Stimulated activated CD8-positive, alpha-beta memory T cell treated with anti-CD3 and anti-CD28 coated beads, Interleukin-12 subunit alpha, Interleukin-12 subunit beta, amount 100 ng/mL, for 4 hours (primary cell): ENCODE measurements at places on chromosomes 3 and 15.

DNA sequence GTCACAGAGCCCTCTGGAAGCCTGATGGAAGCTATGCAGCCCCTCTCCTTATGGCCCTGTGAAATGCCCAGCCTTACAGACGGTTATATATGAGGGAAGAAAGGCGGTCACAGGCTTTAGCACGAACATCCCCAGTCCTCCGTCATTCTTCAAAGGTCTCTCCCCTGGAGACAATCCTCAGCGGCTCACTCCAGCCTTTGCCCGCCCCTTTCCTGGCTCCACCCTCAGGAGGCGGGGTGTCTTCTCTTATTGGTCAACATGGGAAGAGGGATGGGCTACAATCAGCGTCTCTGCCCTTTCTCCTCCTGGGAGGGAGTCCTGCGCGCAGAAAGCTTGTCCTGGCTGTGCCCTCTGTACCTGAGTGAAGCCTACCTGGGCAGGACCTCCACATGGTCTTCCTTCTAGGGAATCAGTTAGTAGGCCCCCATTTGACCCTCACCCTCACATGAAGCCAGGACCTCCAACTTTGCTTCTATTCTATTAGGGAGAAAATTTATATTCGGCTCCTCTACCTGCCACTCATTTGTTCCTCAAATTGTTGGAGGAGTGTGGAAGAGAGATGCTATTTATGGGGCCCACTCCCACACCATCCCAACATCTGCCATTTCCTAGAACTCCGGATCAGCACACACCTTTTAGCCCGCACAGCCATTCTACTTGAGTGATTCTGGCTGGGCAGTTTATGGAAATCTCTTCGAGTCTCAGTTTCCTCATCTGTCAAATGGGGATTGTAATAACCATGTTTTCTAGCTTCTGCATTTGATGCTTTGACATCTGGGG lies 112.9 kb upstream of the SLC6A11 start:
- no peak for DNase-seq

DNA sequence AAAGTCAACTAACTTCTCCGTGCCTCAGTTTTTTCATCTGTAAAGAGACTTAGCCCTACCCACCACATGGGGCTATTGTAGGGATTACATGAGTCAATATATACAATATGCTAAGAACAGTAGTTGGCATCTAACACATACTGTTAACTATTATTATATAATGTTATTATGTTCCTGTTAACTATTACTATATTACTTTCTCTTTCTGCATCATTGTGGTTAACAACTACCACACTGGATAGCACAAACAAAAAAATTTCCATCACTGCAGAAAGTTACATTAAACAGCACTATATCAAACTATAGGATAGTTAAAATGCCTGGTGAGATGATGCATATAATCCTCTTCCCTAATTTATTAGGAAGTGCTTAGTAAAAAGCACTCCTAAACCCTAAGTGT lies 23.7 kb downstream of the STAG1 start:
- no peak for DNase-seq

- DNase-seq, result no peak
Observed at GRCh38 chr3:50342813-50343633, 2.4 kb upstream of the RASSF1 start.

DNA sequence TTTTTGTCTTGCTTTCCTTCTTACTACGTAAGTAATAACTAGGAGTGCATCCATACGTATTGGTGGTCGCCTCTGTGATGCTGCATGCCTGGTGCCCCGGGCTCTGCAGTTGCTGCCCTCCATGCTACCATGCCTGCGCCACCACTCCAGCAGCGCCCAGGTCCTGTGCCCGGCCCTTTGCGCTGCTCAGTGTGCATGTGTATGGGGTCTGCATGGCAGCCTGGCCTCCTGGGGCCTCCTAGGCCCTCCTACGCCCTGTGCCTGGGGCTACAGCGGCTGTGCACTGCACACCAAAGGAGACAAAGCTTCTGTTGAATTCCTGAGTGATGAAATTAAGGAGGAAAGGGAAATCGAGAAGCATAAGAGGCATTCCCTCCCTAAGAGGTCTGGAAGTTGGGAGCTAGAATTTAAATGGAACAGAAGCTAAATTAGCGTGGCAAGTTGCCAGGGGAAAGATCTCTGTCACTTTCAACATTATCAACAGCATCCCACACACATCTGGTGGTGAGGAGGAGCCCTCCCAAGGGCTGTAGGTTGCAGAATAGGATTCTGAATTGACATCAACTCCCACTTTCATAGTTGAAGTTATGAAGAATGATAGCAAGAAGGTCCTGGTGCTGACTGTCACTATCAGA lies 275.0 kb upstream of the CHRM5 start:
- no peak for DNase-seq

DNA sequence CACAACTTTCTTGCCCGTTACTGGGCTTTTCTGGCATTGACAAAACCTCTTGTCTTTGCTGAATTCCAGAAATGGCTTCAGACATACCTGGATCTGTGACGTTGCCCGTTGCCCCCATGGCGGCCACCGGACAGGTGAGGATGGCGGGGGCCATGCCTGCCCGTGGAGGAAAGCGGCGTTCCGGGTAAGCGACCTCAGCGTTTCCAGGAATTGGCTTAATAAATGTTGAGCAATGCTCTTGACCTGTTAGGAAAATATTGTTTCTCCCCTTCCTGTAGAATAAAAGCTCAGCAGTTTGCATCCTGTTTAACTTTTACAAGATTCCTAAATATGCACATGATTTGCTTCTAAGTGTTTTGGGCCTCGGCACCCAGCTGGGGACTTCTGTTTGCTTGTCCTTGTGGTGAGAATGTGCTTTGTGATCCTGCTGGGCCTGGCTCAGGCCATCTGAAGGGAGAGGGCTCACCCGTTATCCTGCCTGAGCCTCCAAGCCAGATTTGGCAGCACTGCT lies 46.7 kb downstream of the ARNT2 start:
- DNase-seq, result no peak

DNA sequence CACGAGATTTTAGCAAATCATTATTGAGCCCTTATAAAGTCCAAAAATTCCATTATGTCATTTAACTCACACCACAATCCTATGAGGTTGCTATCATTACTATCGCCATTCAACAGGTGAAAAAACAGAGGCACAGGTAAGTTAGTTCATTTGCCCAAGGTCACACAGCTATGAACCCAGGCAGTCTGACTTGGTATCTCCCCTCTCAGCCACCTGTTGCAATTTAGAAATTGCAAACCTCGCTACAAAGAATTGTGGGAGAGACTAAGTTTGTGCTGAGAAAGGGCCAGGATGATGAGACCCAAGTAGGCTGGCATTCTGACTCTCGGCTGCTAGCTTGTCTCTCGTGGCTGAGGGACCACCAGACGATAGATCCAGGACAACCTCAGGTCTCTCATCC lies 57.7 kb downstream of the LMCD1 start:
- DNase-seq, result no peak

GRCh38 chr3:107813026-107813425 lies 277.8 kb downstream of the CD47 start:
- no peak for DNase-seq

DNA sequence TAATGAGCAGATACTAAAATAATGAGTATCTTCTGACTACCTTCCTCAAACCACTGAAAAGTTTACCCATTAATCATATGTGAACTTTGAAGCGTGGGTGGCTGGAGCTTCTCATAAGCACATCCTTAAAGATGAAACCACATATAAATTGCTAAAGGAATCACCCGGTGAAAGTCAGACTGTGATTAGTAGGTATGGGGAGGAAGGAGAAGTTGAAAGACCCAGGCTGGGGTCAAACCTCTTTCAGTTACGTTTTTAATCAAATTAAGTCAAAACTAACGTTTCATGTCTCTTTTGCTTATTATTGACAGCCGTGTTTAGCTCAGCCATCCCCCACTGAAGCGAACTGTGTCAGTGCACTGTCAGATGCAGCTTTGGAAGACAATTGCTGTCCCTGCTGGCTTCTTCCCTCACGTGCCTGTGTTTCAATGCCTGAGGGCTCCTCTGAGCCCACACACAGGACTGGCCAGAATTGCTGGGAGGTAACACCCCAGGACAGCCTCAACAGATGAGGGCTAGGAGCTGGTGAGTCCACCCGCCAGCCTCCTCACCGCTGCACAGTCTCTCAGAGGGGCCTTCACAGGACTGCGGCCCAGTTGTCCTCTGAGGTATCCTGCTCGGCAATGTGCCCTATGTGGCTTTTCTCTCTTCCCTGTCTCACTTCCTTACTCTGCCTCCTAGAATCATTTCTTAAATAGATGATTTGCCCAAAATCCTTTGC lies 29.3 kb upstream of the SH3BP5 start:
- DNase-seq, result no peak
